ENCODE measurements at places on chromosomes 7 and 10.

GRCh38 chr7:133704453-133704852 lies 422.7 kb upstream of the LRGUK start:
- DNase-seq = no peak

DNA sequence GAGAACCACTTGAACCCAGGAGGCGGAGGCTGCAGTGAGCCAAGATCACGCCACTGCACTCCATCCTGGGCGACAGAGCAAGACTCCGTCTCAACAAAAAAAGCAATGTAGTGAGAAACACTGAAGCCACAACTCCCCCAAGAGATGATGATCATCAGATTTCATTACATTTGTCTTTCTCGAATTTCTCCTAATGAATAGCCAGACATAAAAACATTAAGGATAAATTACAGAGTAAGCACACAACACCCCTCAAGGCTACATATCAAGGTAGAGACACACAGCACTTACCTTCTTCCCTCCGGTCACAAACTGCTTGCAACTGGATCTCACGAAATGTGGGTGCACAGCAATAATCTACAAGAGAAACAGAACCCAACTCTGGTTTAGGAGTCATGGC lies 91.5 kb downstream of the VPS41 start:
- DNase-seq = no peak

DNA sequence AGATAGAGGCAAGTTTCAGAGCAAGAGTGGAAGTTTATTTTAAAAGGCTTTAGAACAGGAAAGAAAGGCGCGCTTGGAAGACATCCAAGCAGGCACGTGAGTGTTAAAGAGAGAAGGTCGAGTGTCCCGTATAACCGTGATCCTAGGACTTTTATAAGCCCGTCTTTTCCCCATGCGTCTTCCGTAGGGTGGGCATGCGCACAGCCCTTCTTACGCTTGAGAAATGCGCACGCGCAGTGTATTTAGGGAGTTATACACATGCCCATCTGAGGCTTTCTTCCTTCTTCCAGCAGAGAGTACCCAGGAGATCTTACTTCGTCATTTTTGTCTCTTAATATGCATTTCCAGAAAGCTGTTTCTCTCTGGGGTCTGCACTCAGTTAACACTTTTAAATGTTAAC lies 52.4 kb downstream of the CALD1 start:
- no peak for DNase-seq

- DNase-seq = no peak
Measured at GRCh38 chr10:62819141-62819920, 3.2 kb upstream of the EGR2 start.

DNA sequence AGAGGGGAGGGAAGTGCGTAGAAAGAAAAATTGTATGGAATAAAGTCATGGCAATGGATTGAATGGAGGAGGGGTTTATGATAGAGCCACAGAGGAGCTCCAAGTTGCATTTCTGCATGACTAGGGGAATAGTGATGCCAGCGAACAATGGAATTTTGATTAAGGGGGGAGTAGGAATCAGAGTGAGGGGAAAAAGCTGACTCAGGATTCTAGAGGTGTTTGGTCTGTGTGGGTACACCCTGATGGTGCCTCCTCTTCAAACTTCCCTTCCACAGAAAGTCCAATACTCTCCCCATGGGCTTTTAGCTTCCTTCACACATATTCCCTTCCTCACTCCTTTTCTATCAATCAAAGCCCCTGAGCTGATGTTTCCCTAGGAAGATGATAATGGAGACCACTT lies 1.8 kb upstream of the KEL start:
- DNase-seq = no peak
